ENCODE measurements at places on chromosomes 7 and 10.

DNA sequence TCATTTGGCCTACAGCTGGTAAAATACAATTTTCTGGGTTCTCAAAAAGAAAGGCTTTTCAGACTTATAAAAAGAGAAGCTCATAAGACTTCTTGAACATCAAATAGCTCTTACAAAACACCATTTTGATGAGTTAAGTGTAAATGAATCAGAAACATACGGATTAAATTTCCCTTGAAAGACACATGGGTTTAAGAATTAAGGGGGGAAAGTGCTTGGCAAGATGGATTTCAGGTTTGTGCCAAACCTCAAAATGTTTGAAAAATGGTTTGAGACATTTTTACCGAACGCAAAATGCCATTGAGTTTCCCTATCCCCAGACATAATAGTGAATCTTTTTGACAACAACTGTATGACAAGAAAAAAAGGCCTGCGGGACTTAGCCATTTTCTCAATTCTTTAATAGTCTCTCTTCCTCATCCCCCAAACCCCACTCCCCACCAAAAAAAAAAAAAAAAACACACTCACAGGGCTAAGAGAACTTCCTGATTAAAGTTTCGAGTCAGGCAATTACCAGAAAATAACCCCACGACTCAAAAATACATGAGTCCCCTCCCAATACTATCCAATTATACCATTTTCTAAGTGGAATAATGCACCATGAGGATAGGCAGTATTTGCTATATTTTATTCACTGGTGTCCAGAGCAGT, 260.1 kb downstream of the TRIL start:
- no peak for DNase-seq

- no peak for DNase-seq
These were observed 32.1 kb upstream of the GTF2I start for GRCh38 chr7:74625446-74625845.

- no peak for DNase-seq
These were observed 34.0 kb upstream of the DNMBP start for GRCh38 chr10:100043796-100044195.

- no peak for DNase-seq
These were observed 127.8 kb upstream of the ADCY1 start for GRCh38 chr7:45446195-45446944.

DNA sequence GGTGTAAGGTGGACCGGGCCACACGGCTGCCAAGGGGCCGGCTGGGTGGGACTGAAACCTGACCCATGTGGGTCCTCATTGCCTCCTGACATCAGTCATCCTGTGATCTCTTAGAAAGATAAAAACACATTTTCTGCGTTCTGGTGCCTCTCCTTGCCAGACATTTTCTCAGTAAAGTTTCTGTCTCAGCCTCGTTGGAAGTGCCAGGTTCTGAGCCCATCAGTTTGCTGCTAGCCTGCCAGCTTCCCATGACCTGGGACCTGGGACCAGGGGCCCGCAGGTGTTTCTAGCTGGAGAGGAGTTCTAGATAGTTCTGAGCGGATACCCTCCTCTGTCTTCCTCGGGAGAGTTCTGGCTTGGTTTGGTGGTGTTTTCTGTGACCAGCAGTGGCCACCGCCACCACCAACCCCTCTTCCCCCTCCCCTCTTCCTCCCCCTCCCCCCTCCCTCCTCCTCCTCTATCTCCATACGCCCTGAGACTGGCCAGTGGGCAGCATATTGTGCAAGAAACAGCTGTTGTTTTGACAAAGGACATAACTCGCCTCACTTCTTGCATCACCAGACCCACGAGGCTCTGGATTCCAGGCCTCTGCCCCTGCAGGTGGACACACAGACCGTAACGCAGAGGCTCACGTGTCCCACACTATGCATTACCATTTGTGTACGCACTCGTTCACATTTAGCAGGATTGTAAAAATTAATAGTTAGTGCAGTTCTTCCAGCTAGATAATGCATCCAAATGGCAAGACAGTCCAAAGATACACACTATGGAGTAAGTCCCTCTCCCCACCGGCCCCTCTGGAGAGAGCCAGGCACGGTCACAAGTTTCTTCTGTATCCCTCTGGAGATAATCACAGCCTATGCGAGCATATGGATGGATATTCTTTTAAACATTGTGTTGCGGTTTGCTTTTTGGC, 94.6 kb downstream of the CUX1 start:
- no peak for DNase-seq

GRCh38 chr7:120867932-120868331, 10.0 kb upstream of the TSPAN12 start:
- DNase-seq: no peak

DNA sequence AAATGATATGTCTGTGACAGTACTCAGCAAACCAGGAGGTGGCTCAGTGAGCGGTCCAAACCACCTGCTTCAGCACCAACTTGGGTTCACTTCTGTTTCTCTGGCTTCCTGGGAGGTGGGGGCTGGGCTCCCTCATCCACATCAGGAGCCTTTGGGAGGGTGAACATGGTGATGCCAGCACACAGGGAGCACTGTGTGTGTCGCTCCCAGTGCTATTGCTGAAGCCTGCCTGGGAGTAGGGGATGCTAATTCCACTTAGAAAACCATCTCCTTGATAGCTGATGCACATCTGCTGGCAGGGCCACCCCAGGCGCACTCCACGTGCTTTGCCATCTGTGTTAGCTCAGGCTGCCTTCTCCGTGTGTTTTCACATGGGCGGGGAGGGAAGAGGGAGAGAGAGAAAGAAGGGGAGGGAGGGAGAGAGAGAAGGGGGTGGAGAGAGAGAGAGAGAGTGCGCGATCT, 58.0 kb downstream of the RAMP3 start:
- no peak for DNase-seq

- no peak for DNase-seq
These were observed 144.9 kb downstream of the SH3PXD2A start for GRCh38 chr10:103710490-103710889.

DNA sequence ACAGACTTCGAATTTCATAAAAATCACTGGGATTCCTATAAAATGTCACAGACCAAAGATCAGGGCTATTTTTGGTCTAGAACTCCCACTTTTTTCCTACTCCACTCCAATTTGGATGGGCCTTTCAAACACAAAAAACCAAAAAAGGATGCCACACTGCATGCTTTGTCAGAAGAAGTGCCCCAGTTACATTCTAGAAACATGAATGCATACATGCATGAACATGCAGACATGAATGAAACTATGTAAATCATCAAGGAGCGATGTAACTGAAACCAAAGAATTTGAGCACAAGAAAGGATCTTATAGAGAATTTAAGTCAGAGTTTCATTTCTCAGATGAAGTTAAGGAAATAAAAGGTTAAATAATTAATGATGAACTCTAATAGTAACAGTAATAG, 31.8 kb upstream of the FAM133B start:
- no peak for DNase-seq

- no peak for DNase-seq
These were observed 35.6 kb downstream of the PLAC9 start for GRCh38 chr10:80168162-80168511.

GRCh38 chr10:80493522-80494051, 39.5 kb downstream of the TSPAN14 start:
- no peak for DNase-seq

GRCh38 chr10:75245354-75246250, 9.8 kb upstream of the COMTD1 start:
- no peak for DNase-seq

DNA sequence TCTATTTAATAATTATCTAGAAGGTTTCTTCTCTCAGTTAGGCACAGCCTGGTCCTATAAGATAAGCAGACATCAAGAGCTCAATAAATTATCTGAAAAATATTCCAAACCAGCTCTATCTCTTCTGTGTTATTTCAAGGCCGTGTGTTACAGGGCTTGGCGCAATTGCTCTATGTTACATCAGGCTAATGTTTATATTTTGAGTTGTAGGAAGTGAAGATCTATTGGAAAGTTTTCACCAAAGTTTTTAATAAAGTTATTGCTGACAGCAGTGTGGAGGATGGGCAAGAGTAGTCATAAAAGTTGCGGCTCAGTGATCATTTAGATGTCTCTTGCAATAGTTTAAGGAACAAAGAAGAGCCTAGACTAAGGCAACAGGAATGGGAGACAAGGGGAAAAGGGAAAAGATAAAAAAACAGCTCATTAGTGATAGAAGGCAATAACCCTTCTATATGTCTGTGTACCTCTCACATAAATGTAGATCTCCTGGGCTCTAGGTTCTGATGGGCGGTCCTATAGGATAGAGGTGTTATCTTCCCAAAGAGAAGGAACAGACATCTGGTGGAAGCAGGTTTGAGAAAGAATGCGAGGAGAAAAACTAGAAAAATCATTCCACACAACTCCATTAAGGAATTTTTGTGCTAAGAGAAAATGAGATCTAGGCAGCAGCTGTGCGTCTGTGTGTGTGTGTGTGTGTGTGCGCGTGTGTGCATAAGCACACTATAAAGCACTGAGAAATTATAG, 5.9 kb upstream of the ANKRD7 start:
- no peak for DNase-seq
